ENCODE measurements at places on chromosomes 3 and 15.

DNA sequence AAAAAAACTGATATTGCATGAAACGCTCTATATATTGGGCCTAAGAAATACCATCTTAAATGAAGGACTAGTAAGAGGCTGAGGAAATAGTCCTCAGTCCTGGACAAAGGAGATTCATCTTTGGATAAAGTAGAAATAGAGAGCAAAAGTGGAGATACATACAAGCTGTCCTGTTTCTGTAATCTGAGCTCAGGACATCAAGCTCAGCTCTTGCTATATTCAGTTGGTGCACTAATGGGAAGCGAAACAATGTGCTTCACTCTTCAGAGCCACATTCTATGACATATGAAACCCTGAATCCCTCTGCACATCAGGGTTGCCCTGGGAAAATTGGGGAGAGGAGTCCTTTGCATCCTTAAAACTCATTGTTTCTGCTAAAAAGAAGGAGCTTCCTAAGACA, 290.7 kb downstream of the VPS13C start:
- no peak for DNase-seq

GRCh38 chr3:184656829-184657681, 54.8 kb downstream of the MAGEF1 start:
- DNase-seq, result no peak

DNA sequence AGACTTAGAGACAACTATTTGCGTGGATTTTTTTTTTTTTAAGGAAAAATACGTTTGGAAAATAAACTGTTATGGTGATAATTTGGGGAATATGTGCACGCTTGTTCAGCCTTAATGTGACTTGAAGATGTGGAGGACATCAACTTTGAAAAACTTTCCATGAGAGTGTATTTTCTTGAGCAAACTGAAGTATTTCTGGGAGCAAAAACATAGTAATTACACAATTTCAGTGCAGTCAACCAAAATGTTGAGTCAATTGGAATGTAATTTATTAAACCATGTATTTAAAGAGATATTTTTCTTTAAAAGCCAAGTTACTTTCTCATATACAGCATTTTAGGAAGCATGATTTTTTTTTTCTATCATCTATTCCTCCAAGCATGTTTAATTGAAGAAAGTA, 80.3 kb upstream of the FLNB start:
- DNase-seq, result no peak

DNA sequence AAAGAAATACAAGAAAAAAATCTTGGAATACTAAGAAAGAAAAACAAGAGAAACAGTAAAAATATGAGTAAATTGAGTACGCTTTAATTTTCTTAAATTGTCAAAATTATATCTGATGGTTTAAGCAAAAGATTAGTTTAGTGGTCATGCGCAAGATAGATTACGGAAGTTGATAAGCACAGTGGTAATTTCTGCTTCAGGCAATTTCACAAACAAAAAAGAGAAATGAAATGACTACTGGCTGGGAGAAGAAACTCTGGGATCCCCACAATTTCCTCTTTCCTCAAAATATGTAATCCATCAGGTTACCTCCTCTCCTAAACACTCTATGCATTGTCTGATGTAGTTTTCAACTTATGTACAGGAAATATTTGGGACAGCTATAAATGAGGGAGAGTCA, 9.0 kb downstream of the MYD88 start:
- no peak for DNase-seq

DNA sequence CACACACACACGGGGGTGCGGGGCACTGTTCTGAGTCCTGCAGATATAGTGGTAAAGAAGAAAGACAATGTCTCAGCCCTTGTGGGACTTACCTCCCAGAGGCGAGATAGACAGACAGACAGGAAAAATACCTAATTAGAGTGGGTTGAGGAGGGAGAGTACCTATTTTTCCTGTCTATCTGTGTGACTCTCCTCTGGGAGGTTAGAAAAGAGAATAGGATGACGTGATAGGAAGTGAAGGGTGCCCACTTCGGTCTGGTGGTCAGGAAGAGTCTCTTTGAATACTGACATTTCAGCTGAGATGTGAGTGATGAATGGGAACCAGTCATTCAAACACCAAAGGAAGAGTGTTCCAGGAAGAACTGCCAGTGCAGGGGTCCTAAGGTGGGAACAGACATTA, 4.1 kb upstream of the APOD start:
- no peak for DNase-seq

DNA sequence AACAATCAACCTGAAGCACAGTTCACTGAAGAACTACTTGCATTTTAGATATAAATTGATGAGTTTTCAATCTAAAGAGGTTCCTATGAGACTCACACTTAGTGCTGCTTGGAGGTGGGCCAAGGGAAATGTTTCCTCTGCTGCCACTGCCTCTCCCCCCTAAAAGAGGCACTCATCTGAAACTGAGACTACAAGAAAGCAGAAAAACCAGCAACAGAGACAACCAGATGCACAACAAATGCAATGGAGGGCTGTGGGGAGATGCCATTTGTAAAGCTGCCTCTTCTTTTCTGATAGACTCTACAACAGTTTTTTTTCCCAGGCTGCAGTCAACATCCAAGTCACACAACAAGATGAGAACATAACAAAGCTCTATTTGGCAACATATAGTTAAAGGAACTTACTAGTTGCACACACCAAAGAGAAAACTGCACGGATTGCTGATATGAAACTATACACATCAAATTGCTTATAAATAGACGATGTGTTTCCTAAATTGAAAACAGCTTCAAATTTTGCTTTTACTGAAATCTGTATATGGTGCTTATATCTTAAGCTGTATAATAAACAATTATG, 11.0 kb downstream of the TSPAN3 start:
- no peak for DNase-seq

DNA sequence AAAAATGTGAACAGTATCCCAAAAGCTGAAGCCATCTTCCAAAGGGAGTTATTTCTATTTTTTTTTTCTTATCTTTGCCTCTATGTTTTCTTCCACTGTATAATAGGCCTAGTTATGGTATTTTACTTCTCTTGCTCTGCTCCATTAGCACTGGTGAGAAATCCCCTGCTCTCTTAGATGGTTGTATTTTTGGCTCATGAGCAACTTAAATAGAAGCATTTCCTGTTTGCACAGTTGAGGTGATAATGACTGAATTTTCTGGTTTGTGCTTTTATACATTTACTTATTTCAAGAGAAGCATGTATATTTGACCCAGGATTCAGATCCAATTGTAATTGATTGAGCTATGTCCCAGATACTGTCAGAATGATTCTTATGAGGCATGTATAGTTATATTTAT, 61.6 kb upstream of the CD200R1L start:
- DNase-seq, result no peak

DNA sequence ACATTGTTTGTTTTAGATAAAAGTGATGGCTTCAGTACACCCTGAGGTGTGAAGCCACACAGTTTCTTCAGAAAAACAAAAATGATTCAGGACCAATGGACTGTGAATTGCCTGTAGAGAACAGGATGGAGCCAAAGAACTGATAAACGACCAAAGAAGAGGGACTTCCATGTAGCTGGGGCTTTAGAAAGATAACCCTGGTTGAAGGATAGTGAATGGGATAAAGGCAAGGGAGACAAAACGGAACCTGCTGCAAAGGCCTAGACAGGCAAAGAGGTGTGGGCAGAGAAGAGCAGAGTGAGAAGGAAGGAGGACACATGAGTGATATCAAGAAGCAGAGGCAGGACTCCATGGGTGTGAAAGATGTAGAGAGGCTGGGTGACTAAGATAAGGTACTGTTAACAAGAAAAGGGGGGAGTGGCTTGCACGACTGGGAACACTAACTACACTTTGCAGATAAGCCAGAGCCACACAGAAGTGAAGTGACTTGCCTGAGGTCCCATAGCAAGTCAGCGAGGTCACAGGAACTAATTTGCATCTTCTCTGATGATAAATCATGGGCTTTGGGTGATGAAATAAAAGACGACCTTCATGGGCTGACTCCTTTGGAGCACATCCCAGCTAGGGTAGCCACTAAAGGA, 44.3 kb downstream of the RAB6B start:
- DNase-seq, result no peak
